Astrocyte of the cerebellum (primary cell): ENCODE measurements at places on chromosomes 16 and 17.

GRCh38 chr17:21119247-21119918 lies 7.4 kb upstream of the DHRS7B start:
- DNase-seq: peak; percentile 52

DNA sequence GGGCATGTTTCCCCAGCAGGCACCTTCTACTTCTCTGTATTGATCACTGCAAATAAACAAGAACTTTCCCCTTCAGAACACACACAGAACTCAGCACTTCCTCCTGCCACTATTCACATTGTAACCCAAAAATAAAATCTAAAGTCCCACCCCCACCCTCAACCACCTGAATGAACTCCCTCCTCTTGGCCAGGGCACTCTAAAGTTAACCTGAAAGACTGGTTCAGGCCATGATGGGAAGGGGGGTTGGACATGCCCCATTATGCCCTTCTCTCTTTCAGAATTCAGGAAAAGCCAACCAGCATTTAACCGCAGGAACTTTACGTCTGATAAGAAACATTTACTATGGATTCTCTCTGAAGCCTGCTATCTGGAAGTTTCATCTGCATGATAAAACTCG lies 27.4 kb upstream of the CCL2 start:
- no peak for DNase-seq

GRCh38 chr17:77867308-77867781 lies 91.2 kb upstream of the TNRC6C start:
- DNase-seq: no peak

- no peak for DNase-seq
Observed at GRCh38 chr16:82094942-82095540, 60.0 kb downstream of the HSD17B2 start.

GRCh38 chr16:17154981-17155380 lies 315.8 kb downstream of the XYLT1 start:
- no peak for DNase-seq

DNA sequence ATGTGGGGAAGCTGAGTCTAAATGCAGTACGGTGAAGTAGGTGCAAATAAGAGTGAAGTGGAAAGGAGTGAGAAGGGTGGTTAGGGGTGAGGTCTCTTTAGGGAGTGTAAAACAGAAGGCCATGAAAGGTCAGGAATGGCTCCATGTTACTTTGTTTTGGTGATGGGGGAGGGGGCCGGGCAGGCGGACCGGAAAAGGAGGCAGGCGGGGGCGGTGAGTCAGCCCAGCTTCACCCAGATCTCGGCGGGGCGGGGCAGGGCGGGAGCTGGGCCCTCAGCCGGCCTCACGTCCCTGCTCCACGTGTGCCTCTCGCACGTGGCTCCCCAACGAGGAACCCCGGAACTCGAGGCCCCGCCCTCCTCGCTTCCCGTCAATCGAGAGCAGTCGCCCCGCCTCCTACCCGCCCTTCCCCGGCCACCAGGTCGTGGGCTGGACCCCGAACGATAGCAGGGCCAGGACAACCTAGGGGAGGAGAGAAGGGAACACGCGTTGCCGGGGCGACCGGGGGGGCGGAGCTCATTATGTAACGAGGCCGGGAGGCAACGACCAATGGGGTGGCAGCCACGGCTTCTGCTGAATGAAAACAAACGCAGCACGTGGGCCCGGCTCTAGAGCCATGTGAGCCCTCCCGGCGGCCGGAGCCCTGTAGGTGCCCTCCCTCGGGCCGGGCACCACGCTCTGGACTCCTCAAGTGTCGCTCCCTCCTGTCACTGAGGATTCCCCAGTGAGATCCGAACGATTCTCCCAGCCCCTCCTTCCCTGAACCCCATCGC lies 1.4 kb downstream of the NR1D1 start:
- DNase-seq: peak; percentile 83

- DNase-seq: no peak
Observed at GRCh38 chr16:69306031-69306430, 5.1 kb upstream of the VPS4A start.

- DNase-seq: no peak
Observed at GRCh38 chr17:17902376-17902775, 65.6 kb upstream of the SREBF1 start.

DNA sequence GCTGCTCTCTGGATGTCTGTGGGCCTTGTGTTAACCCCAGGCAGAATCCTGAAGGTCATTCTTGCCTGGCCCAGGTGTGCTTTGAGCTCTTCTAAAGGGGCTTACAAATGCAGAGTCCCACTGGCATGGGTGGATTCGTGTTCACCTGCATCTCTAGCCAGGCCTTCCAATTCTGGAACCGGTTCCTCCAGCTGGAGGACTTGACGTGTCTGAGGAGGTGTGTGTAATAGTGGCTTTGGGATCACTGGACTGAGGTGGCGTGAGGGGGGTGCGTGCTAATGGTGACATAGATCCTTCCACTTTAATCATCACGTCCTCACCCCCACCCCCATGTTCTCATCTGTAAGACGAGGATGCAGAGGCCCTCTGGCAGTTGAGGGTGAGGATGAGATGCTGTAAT lies 4.8 kb downstream of the GSE1 start:
- no peak for DNase-seq
